ENCODE measurements at places on chromosomes 11 and 22. TPM values are rescaled to one million over a fixed set of nuclear protein-coding genes. Genes with fewer than 3 reads are reported as not detected.

DNA sequence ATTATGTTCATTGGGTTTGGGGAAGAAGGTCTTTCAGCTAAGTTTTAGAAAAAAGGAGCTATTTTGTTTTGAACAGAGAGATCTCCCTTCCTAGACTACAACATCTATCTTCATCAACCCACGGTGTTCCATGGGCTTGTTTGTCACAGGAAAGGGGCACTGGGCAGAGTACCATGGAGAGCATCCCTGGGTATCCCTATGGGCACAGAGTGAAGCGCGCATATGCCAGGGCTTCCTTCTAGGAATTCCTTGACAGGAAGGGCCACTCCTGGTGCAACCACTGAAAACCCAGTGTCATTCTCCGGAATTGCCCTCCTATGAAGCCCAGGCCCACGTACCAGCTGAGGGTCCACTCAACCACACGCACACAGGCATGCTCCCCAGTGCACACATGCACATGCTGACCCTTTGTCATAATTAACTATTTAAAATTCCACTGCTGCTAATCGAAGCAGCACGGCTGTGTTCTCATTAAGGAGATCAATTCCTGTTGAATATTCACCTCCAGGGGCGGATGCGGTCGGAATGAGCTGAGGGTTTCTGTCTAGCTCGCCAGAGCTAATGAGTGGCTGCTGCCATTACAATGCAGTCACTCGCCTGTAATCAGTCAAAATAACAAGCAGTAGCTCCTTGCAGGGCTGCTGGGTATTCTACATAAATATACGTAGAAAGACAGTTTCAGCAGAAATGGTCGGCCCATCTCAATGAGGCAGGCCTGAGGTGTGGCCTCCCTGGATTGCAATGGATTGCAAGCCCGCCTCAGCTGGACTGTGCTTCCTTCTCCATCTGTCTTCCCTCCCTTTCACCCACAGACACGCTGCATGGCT, 512.5 kb downstream of the OPCML start:
- H3K4me1 ChIP-seq: no peaks in the 10 kb centered on the region
- no peak overlapping the region for H3K27ac ChIP-seq
- DNase-seq: no peak
- no peaks in the 10 kb centered on the region for H3K36me3 ChIP-seq
- H3K27me3 ChIP-seq: no peaks in the 10 kb centered on the region
- H3K4me3 ChIP-seq: no peak overlapping the region

- H3K4me1 ChIP-seq: no peaks in the 10 kb centered on the region
- no peaks in the 10 kb centered on the region for H3K36me3 ChIP-seq
- no peaks in the 10 kb centered on the region for H3K27me3 ChIP-seq
Observed at GRCh38 chr22:48365386-48365785, 1462.3 kb downstream of the BRD1 start.

GRCh38 chr22:30783021-30783420, 88.3 kb downstream of the OSBP2 start:
- no peaks in the 10 kb centered on the region for H3K4me1 ChIP-seq
- no peak overlapping the region for H3K4me3 ChIP-seq
- no peaks in the 10 kb centered on the region for H3K27me3 ChIP-seq
- DNase-seq: no peak

- H3K4me3 ChIP-seq: no peak overlapping the region
- no peaks in the 10 kb centered on the region for H3K27me3 ChIP-seq
- DNase-seq: peak; percentile 57
- no peak overlapping the region for H3K27ac ChIP-seq
Observed at GRCh38 chr11:94449437-94449836, 44.2 kb downstream of the MRE11 start.

GRCh38 chr11:1880746-1881441, 10.8 kb downstream of the PRR33 start:
- DNase-seq: no peak
- no peaks in the 10 kb centered on the region for H3K27me3 ChIP-seq
- no peak overlapping the region for H3K4me3 ChIP-seq
- peaks cover 58% of the 10 kb centered on the region for H3K36me3 ChIP-seq
- peaks cover 53% of the 10 kb centered on the region for H3K4me1 ChIP-seq

Gene NEFH
- polyA plus RNA-seq: 0.74 TPM

Gene P2RX3
- polyA plus RNA-seq: not detected
